ENCODE measurements at places on chromosomes 2 and 18.

DNA sequence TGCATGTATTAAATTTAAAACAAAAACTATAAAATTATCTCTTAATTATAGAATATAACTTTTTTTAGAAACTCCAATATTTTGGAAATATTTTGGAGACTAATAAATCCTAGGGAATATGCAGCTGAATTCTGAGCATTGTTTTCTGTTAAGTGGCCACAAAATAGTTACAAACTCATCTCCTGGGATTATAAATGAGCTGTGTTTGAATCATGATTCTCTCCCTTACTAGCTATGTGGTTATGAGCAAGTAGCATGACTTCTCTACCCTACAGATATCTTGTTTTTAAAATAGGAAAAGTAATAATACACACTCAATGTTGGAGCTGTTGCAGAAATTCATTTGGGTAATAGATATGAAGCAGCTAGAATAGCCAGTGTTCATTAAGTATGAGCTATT is 137.9 kb upstream of the ITGA4 start:
- DNase-seq, result no peak

GRCh38 chr2:3146772-3147650 is 230.6 kb downstream of the EIPR1 start:
- DNase-seq, result no peak

DNA sequence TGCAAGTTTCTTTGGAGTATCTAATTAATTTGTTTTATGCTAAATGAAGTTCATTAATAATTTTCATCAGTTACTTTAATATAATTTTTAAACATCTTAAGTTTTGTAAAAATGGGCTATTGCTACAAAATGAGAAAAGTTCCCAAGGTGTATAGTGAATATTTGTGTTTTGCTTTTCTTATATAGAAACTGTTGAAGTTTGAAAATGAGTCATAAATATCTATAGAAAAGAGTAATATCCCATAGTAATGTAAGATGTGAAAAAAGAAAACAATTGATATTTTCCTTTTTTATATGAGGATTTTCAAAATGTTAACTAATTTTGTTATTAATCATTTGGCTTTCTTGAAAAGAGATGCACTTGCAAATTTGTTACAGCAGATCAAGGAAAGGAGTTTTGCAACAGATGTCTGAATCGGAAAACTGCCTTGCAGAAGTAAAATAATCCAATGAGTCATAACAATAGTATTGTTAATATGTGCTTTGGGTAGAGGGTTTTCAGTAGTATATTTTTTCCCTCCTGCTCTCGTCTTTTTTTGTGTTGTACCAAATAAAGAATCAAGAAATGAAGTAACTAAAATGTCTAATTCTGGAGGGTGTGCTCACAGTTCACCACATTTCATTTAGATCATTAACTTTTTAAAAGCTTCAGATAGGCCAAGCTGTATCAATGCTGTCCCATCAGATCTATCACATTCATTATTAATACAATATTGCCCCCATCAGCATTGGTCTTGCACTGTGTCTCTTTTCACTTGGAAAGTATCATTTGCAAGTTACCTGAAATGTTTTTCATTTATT is 15.5 kb downstream of the DUSP19 start:
- DNase-seq, result no peak

GRCh38 chr18:22829781-22830180 is 103.3 kb upstream of the RBBP8 start:
- no peak for DNase-seq

DNA sequence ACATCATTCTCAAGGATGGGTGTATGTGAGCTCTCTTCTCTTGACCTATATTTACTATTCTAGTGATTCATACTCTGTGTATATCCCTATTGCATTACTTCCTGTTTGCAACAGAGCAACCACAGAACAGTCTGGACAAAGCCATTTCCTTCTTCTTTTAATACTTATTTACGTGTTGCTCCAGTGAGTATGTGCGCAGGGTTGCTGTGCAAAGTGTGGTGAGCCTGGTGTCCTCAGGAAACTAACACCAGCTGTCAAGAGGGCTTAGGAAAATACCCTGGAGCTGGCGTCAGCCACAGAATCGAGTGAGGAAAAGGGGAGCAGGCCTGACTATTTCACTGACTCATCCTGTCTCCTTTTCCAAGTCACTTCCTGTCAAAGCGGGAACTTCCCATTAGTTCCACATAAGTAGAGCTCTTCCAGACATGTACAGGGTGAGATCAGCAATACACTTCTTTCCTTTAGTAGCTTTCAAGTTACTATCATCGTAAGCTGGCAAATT is 214.1 kb upstream of the COPS8 start:
- DNase-seq, result no peak

DNA sequence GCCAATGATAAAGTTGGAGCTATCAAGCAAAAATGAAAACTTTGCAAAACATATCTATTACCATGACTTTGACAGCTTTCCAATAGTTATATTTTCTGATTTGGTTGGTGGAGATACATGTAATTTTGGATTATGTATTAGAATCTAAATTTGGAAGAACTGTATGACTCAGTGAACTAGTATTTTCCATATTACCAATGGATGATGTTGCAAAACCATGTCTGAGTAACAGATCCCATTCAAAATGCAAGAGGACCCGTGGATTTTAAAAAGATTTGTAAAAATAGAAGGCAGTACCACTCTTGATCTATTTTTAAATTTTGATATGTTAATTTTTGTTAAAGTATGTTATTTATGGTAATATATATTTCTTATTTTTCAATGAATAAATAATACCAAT is 83.0 kb downstream of the TAF4B start:
- no peak for DNase-seq

DNA sequence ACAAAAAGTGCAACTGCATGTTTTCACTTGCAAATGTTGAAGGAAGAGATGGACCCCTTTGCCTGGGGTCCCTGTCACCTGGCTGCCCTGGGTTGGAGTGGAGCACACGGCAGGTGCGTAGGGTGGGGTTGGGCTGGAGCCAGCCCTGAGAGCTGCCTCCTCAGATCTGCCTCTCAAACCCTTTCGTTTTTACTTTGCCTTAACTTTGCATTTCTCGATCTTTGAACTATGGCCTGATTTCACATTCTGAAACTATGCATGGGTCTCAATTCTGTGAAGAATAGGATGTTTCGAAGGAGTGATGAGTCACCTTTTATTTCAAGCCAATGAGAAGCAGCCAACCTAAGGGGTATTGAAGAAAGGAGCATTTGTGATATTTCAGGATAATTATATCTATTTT is 132.8 kb downstream of the ACOXL start:
- no peak for DNase-seq

DNA sequence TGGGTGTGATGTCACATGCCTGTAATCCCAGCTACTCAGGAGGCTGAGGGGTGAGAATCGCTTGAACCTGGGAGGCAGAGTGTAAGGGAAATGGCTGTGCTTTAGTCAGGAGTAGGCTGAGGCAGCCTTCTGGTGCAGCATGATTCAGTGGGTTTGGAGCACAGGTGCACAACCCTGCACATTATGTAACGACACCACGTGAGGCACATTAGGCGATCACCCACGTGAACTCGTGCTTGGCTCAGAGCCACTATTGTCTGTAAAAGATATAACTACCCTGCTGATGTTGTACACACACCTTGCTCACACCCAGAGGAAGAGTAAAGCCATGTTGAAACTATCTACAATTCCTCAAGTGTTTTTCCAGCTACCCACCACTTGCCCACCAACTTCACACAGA is 54.8 kb upstream of the ZC3H15 start:
- DNase-seq, result no peak

Measured in eye (tissue), 1 donor.